ENCODE measurements at places on chromosomes 7 and 10. TPM values are rescaled to one million over a fixed set of nuclear protein-coding genes. Genes with fewer than 3 reads are reported as not detected.

SEMA4G gene
- total RNA-seq: 6.6 TPM

DNAAF5 gene
- 53.8 TPM for total RNA-seq

WEE2 gene
- not detected for total RNA-seq

CREB3L2 gene
- 3.5 TPM for total RNA-seq

Measured in Caki2 (cell line).